ENCODE measurements at places on chromosomes 4 and X.

- DNase-seq, result no peak
These were observed 120.3 kb upstream of the USP9X start for GRCh38 chrX:40964633-40965586.

- no peak for DNase-seq
These were observed 22.3 kb upstream of the XPNPEP2 start for GRCh38 chrX:129716507-129716906.

GRCh38 chr4:81399306-81400086, 72.2 kb downstream of the RASGEF1B start:
- no peak for DNase-seq

DNA sequence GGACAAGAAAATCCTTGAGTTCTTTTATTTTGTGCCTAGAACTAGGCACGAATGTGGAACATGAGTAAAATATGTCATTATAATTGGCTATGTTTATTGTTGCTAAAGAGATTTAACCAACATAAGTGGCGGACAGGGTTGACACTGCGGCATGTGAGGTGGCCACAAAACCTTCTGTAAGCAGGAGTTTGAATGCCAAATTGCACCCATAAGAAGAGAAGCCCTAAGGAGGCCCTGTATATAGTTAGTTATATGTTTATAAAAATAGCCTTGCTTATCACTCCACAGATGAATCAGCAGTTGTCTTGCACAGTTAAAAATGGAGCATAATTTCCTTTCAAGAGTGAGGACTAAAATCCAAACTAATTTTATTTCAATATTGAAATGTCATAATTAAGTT, 336.1 kb downstream of the GBA3 start:
- no peak for DNase-seq

GRCh38 chr4:34043131-34043530, 2201.2 kb downstream of the ARAP2 start:
- no peak for DNase-seq

GRCh38 chrX:23803931-23804381, 21.0 kb downstream of the SAT1 start:
- DNase-seq, result peak; percentile 71

DNA sequence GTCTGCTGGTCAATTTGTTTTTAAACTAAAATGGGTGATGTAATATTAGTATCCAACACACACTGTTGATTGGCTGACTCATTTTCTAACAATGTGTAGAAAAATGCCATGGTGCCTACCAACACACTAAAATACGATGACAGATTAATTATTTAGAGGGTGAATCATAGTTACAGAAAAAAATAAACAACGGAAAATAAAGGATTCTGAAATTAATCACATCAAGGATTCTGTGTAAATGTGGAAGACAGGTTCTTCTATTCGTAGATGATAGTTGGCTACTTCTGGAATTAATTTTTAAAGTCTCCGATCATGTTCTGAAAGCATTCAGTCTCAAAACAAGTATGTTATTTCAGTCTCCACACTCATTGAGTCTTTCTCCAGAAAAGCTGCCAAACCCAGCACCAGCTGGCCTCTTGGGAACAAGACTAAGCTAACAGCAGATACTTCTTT, 8.2 kb upstream of the IQCM start:
- DNase-seq, result no peak

DNA sequence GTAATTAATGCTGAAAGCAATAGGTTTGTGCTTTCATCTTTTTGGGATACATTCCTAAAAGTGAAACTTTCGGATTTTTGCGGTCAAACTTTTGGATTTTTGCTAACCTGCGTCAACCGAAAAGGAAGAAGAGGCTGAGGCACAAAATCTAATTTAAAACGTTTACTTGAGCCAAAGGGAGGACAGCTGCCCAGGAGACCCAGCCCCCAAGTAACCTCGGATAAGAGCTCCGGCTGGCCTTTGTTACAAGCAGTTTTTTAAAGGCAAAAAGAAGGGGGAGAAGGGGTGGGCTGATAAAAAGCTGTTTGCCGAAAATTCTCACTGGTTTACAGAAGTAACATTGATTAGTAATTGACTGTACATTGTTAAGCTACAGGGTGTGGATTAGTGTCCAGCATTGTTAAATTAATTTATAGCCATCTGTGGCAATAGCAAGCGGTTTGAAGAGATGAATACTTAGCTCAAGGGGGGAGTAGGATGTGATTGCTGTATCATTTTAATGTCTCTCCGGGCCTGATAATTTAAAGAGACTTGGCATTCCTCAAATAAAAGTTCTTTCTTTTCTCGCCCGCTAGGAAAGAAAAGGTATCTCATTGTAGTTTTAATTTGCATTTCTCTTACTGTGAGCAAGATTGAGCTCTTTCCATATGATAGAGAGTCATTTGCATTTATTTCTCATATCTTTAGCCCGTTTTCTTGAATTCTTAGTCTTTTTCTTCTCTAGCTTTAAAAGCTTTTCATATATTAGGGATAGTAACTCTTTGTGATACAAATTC, 59.1 kb upstream of the USP9X start:
- no peak for DNase-seq

GRCh38 chr4:155426953-155427352, 50.2 kb upstream of the MAP9 start:
- DNase-seq, result no peak

GRCh38 chrX:129731228-129731627, 7.6 kb upstream of the XPNPEP2 start:
- no peak for DNase-seq

GRCh38 chr4:147789596-147789995, 57.7 kb downstream of the ARHGAP10 start:
- no peak for DNase-seq

GRCh38 chr4:7186516-7187167, 5.7 kb upstream of the SORCS2 start:
- peak; percentile 75 for DNase-seq

DNA sequence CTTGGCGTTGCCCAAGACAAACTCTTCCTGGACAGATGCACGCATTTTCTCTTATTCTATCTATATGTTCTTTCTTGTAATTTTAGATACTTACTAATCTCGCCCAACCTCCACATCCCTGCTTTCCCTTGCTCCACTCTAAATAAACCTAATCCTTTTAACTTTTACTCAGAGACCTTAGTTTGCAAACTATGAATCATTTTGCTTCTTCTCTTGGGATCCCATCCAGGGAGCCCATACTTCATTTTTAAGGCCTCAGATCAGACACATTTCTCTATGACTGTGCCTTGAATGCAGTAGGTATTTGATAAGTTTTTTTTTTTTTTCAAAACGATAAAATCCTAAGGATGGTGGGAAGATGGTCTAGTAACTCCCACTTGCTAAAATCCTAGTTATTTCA, 353.8 kb upstream of the HAND2 start:
- no peak for DNase-seq

Data from mesenteric fat pad (tissue), 1 donor.